ENCODE measurements at places on chromosomes 3 and 15.

- DNase-seq: no peak
These were observed 80.8 kb upstream of the IL12A start for GRCh38 chr3:159907828-159908227.

GRCh38 chr3:68523330-68523729, 409.0 kb downstream of the TAFA4 start:
- no peak for DNase-seq

GRCh38 chr3:20353286-20353685, 167.3 kb upstream of the SGO1 start:
- DNase-seq: no peak

DNA sequence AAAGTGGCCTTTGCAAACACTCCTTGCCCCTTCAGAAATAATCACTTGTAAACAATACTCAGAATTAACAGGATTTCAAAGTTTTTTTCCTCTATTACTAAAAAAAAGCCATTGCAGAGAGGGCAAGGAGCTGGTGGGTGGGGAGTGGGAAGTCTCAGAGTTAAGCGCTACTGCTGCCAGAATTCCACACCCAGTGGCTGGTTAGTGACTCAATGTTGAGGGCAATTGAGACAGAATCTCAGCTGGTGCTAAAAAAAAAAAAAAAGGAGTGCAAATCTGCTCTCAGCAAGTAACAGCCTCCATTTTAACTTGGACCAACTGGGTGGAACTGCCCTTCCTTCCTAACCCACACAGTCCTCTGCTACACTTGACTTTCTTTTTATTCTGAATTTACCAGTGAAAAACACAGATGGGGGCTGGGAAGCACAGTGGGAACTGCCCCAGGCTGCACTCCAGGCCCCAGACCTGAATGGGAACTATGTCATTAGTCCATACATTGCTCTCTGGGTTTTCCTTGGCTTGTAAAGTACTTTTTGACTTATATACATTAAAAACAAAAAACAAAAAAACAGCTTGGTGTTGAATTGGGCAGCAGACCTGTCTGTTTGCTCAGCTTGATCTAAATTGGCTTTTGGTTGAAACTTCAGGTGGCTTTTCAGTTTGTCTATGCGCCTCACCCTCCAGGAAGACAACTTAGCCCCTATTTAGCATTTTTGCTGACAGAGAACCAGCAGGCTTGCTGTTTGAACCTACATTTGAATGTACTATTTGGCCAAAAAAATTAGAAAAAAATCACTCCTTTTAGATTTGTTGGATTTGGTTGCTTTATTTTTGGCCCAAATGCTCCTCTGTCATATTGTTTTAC, 357.8 kb upstream of the TBL1XR1 start:
- DNase-seq: no peak

GRCh38 chr3:138059261-138059660, 49.3 kb downstream of the CLDN18 start:
- DNase-seq: no peak

DNA sequence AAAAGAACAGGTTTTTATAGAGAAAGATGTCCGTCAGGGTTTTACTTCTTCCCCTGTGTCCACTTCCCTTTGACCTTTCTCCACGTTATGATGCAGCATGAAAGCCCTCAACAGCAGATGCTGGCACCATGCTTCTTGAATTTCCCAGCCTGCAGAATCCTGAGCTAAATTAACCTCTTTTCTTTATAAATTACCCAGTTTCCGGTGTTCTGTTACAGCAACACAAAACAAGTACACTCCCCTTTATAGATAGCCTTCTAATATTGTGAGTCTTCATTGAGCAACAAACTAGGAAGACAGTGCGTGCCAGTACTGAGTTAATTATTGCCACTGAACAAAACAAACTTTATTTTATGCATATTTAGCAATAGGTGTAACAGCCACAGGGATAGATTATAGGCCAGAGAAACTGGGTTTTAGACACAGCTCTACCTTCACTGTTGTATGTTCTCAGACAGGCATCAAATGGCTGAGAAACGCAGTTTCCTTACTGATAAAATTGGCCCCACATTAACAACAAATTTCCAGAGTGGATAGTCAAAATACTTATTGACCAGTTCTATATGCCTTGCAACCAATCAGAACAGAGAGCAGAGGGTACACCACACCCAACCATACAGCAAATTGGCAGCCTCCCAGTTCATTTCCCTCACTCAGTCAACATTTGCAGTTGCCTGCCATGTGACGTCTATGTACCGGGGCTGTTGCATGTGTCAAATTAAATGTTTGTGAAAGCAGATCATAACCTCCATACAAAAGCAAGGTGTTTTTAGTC, 14.4 kb upstream of the TBL1XR1 start:
- DNase-seq: no peak

Measured in stimulated activated CD4-positive, alpha-beta T cell treated with anti-CD3 and anti-CD28 coated beads, Interleukin-12 subunit alpha, Interleukin-12 subunit beta, amount 100 ng/mL, for 24 hours (primary cell).